ENCODE measurements at places on chromosomes 2 and 18.

GRCh38 chr2:134366359-134366758, 112.5 kb downstream of the MGAT5 start:
- no peak for DNase-seq

GRCh38 chr2:171939743-171940071, 17.4 kb downstream of the HAT1 start:
- DNase-seq: no peak

DNA sequence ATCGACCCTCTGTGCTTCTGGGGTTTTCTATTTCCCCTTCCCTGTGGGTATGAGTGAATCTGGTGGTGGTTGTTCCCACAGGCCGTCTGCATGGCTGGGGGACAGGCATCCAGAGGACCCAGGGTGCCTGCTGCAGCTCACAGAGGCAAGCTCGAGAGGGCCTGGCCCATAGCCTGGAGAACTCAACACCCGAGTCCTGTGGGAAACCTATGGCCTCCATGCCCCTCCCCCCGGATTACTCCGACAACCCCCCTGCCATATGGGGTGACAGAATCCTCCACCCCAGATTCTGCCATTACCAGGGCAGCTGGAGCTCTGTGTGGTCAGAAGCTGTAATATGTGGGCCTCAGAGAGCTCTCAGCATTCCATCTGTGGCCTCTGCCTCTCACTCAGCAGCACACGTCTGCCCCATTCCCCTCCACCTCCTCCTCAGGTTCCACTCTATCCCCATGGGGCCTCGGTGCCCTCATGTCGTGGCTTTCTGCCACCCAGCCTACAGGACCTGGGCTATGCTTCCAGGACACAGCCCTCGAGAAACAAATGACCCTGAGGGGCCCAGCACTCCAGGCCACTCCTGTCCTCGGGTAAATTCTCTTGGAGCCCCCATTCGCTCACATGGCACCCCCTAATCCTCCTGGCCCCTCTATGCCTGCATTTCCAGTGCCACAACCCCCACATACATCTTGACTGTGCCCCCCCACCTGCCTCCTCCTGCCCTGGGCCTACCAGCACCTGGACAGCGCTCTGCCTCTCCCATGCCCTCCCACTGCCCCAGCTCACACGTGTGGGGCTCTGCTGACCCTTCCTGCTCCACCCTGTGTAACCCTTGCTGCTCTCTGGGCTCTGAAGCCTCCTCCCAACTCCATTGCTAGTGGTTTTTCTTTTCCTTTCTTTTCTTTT, 3.6 kb downstream of the MZT2A start:
- no peak for DNase-seq

- DNase-seq: no peak
Measured at GRCh38 chr2:26605999-26606846, 34.9 kb downstream of the CIB4 start.

- DNase-seq: no peak
Measured at GRCh38 chr2:66122516-66122915, 312.4 kb upstream of the MEIS1 start.

GRCh38 chr18:71189581-71189980, 900.7 kb downstream of the SOCS6 start:
- no peak for DNase-seq

DNA sequence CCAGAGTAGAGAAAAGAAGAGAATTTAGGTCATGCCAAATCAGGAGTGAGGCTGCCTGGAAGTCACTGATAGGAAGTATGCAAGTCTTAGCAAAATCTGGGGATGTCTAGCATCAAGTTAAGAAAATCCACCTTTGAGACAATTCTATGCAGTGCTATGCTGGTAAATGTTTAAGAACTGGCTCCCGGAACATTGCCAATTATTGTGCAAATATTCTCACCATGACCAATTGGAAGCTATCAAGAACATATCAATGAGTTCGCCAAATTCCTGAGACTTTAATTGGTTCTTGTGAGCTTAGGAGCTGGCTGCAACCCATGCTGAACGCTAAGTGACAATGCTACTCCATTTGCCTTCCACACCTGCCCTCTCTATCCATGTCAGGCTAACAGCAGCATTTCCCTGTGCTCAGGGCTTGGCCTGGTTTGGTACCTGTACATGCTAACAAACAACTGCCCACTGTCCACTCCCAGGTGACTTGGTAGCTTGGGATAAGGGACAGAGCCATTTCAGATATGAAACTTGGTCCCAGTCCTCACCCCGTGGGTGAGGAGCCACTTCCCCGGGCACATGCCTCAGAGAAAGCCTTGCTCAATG, 172.9 kb upstream of the KLHL29 start:
- no peak for DNase-seq

- peak; percentile 20 for DNase-seq
Measured at GRCh38 chr18:54679318-54680149, 88.5 kb downstream of the DYNAP start.

- no peak for DNase-seq
Measured at GRCh38 chr2:38097988-38098385, 22.0 kb upstream of the CYP1B1 start.

DNA sequence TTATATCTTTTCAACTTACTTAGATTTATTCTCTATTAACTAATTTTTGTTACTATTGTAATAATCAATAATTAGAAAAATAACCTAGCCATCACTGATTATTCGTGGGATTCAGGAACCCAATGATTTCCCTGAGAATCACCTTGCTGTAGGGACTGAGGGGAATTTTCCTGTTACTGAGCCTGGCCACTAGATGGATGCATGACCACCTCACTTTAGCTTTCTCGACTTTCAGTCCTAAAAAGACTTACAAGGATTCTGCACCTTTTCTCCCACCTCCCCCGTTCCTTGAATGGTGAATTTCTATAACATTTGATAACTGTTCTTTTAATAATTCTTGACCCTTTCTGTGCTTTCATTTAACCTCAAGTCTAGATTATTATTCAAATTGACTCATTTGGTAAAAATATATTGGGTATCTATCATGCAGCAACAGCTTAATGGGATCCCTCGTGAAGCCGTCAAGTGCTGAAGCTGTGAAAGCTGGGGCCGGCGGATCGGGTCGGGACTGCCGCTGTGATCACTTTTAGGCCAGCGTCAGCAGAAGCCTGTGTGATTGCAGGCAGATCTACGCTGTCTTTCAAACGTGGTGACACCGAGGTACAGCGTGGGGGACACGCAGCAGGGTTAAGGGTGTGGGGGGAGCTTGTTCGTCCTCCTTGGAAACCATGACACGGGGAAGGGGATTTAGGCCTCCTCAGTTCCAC, 38.8 kb upstream of the TMEM18 start:
- no peak for DNase-seq

GRCh38 chr2:214006601-214007000, 404.3 kb upstream of the VWC2L start:
- no peak for DNase-seq

DNA sequence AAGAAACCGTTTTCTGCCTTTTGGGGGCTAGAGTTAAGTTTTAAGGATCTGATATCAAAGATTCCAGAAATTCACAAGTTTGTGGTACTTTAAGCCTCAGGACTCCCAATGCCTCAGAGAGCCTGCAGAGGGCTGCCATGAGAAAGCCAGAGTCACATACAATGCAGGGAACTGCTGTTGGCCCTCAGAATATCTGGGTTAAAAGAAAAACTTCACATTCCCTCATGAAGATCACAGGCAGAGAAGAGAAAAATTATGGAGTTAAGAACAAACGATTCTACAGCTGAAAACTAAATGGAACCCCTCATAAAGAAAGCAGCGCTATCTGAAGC, 39.5 kb downstream of the HDAC4 start:
- DNase-seq: no peak

- no peak for DNase-seq
Measured at GRCh38 chr2:121454549-121455090, 76.1 kb upstream of the RNU4ATAC start.
